ENCODE measurements at places on chromosomes 16 and 17.

DNA sequence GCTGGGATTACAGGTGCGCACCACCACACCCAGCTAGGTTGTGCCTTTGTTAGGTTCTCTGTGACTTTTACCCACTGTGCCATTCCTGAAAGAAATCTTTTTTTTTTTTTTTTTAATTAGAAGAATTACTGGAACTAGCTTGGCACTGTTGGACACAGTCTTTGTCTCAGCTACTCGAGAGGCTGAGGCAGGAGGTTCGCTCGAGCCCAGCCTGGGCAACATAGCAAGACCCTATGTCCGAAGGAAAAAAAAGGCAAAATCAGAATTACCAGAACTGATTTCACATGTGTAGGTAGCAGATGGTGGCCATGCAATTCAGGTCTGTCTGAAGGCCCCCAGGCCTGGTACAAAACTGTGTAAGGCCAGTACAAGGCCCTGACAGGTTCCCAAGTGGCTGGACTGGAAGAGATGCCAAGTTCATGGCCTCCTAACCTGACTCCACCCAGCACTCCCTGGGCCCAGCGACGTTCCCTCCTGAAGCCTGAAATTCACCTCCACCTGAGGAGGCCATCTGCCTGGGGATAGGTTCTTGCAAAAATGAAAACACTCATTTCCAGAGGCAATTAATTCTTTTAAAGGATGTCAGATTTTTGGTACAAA lies 23.0 kb downstream of the CARHSP1 start:
- DNase-seq: no peak

DNA sequence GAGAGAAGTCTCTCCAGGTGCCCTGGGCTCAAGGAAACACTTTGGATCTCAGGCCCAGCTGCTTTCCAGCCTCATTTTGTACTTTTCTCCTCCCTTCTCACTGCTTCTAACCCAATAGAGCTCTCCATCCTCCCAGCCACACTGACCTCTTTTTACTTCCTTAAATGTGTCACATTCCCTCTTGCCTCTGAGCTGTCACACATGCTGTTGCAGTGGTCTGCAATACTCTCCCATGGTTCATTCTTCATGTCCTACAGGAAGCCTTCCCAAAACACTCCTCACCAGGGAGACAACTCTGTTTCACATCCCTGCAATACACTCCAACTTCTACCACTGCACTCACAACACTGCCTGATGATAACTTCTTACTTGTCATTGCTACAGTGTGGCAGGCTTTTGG lies 242.1 kb upstream of the DYNLRB2 start:
- no peak for DNase-seq

GRCh38 chr17:45050481-45051059 lies 862 bp downstream of the DCAKD start:
- DNase-seq: no peak

DNA sequence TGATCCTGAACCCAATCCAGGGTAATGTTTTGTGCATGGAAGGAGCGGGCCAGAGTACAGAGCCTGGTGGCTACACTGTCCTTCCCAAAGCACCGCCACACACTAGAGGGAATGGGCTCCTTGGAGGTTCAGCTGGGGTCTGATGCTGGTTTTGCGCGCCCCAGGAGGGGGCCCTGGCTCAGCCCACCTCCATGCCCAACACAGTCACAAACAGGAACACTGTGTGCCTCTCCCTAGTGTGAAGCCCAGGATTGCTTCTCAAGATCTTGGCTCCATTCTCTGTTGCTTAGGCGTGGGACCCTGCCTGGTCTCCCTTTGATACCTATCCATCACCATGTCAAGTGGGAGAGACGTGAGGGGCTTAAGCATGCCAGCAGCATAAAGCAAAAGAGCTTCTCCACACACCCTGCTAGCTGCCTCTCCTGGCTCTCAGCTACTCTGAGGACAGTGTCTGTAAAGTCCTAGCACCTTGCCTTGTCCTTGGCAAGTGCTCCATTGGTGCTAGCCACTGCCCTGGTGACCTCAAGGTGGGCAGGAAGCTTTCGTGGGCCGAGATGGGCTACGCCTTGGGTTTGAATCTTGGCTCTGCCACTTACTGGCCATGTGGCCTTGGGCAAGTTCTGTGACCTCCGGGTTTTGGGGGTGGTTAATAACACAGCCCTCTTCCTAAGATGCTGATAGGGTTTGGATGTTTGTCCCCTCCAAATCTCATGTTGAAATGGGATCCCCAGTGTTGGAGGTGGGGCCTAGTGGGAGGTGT lies 122.2 kb downstream of the C16orf78 start:
- no peak for DNase-seq

DNA sequence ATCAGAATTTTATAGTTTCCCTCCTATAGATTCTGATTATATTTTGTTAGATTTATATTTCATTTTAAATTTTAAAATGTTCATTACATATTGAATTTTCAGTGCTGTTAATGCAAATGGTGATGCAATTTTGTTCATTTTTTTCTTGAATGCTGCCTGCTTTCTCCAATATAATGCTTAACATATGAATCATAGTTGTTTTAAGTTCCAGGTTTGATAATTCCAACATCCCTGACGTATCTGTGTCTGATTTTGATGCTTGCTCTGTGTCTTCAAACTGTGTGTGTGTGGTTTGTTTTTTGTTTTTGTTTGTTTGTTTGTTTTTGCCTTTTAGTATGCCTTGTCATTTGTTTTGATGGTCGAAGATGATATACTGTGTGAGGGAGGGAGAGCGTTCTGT lies 134.7 kb upstream of the ELAC2 start:
- DNase-seq: no peak

- DNase-seq: no peak
Measured at GRCh38 chr17:35726127-35726952, 5.1 kb upstream of the RASL10B start.

DNA sequence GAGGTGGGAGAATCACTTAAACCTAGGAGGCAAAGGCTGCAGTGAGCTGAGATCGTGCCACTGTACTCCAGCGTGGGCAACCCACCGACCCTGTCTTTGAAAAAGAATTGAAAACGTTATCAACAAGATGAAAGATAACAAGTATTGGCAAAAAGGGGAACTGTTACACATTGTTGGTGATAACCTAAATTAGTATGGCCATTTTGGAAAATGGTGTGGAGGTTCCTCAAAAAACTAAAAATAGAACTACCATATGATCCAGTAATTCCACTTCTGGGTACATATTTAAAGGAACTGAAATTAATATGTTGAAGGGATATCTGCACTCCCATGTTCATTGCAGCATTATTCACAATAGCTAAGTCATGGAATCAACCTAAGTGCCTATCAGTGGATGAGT lies 61.0 kb downstream of the ABHD15 start:
- no peak for DNase-seq

- no peak for DNase-seq
Measured at GRCh38 chr17:11999696-12000095, 2.4 kb upstream of the ZNF18 start.

- DNase-seq: no peak
Measured at GRCh38 chr16:4345836-4346781, 5.0 kb downstream of the PAM16 start.

GRCh38 chr17:81093619-81094508 lies 58.9 kb downstream of the BAIAP2 start:
- DNase-seq: no peak

DNA sequence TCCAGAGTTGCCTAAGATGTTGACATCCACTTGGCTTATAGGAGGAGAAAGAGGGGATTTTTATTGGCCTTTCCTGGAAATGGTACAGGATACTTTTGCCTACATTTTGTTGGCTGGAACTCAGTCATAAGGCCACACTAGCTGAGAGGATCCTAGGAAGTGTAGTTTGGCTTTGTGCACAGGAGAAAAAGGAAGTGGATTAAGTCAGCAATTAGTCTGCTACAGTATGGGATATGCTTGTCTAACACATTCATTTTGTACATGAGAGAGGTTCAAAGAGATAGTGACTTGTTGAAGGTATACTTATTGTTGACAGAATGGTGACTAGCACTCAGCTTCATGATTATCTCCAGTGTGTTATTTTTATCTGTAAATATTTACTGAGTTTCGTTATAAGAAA lies 10.3 kb downstream of the UTP18 start:
- DNase-seq: no peak

GRCh38 chr17:17907469-17907868 lies 64.7 kb downstream of the TOM1L2 start:
- no peak for DNase-seq

DNA sequence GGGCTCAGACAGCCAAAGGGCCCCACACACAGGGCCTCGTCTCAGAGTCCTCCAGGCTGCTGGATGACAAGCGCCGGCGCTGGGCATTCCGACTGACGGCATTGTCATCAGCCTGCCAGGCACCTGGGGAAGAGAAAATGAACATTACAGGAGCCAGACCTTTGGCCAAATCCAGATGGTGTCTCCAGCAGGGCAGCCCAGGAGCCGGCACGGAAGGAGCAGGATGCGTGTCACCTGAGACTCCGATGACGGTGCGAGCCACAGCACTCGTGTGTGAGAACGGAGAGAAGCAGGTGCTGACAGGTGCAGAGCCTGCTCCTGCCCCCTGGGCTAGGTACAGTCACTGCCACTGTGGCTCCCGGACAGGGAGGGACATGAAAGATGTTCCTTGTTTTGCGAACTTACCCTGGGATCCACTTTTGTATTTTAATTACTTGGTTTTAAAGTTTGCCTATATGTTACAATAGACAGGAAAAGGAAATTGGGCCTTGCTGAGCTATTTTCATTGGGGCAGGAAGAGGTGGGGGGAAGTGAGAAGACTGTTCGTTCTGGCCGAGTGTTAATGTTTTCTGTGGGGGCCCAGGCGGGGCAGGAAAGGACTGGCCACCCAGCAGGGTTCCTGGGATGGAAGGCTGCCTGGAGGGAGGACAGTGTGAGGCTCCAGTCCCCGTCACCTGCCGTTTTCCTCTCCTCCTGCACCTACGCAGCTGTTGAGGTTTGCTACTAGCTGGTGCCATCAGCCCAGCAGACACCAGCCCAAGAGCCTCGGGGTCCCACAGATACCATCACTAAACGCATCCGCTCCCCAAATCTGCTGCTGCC lies 4.4 kb upstream of the FOXJ1 start:
- DNase-seq: no peak

DNA sequence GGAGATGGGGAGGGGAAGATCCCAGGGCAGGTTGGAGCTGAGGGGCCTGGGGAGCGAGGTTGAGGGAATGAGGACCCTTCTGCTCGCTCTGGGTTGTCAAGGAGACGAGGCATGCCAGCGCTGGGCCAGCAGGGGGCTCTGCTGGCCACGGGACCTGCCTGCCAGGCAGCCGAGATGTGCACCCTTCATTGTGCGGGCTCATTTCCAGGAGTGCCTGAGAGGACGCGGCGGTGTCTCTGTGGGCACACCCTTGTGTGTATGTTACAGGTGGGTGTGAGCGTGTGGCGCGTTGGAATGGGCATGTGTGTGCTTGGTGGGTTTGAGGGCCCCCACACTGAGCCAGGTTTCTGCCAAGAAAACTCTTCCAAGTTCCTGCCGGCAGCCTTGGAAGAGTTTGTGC lies 15.9 kb downstream of the ARHGAP23 start:
- no peak for DNase-seq

GRCh38 chr17:44416558-44417289 lies 27.3 kb upstream of the ITGA2B start:
- no peak for DNase-seq

DNA sequence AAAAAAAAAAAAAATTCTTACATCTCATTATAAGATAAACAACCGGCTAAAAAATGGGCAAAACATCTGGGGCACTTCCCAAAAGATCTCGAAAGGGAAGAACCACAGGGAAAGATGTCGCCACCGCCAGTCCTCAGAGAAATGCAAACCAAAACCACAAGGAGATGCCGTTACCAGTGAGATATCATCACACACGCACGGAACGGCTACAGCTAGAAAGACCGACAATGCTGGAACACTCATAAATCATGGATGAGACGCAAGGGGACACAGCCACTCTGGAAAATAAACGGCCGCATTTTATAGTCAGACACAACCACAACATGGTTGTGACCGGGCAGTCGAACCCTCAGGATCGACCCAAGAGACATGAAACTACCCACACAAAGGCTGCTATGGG lies 24.5 kb downstream of the WDR45B start:
- no peak for DNase-seq

DNA sequence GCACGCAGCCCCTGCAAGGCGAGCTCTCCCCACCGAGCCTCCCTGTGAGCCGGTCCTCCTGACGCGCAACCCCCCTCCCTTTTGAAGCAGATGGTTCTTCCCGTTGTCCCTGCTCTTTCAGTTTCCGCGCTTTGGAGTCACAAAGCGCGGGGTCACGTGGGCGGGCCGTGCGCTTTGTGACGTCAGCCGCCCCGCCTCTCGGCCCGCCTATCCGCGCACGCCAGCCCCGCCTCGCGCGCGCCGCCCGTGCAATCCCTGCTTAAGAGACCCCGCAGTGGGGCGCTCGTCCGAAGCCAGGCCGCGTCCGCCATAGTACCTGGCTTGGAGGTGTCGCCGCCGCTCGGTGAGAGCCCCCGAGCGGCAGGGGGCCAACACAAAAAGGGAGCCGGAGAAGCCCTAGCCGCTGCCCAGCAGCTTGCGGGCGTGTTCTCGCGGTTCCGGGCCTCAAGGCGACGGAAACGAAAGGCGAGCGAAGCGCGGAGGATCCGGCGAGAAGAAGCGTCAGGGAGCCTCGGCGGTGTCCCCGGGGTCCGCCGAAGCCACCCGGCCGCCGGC lies at the start of gene RBBP6:
RBBP6 (plus strand) TSS at position 272 of the 555 bp plus-strand sequence. CDS start 1,061 bp downstream, outside the sequence.
- peak; percentile 89 for DNase-seq

DNA sequence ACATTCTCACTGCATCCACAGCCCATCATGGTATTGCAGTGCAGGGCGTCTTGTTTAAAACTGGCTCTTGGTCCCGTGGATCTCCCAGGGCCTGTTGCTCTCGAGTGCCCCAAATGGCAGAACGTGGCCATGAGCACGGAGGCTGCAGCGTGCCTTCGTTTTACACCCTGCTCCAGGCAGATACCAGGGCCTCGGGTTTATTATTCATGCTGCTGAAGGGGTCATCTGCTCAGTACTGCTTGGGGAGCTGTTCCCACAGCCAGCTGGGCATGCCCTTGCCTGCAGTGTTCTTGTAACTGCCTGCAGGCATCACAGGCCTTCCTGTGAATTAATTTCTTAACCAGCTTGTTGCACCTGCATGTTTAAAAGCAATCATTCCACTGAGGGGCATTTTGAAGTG lies 129.7 kb upstream of the CHMP6 start:
- DNase-seq: no peak

DNA sequence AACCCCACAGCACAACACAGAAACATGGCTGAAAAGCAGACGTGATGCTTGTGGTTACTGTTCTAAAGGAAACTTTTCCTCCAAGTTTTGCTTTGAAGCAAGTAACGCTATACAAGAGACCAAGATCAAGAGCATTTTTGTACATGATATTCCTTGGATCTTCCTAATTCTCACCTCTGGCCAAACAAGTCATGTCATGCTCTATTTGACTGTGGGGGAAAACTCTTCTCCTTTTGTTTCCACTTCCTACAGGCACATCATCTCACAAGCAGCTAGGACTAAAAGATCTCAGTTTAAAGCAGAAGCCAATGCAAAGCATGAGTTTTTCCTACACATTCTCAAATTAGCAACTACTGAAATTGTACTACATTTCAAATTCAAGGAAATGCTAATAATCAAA lies 50.7 kb downstream of the CFDP1 start:
- no peak for DNase-seq
